ENCODE measurements at places on chromosomes 13 and 19.

DNA sequence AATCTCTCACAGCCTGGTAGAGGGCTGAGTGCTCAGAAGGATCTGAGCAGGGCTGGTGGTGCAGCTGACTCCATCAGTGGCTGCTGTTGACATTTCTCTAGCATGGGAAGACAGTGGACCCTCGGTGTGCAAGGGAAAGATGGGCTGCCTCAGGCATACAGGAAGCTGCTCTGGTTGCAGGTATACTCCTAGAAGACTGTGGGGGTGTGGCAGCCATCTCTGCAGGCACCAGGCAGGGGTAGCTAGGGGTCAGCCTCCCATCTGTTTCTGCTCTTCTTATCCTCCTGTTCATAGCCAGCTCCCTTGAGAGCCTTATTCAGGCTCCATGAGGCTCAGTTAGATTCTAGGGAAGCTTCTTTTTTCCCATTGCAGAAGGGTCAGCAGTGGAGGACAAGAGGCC is 475.5 kb downstream of the TSHZ3 start:
- ATAC-seq, result no peak

GRCh38 chr19:55193481-55193880 is 13.4 kb upstream of the SYT5 start:
- no peak for ATAC-seq

GRCh38 chr19:10864538-10864899 is 6.8 kb upstream of the CARM1 start:
- ATAC-seq, result peak; percentile 87

DNA sequence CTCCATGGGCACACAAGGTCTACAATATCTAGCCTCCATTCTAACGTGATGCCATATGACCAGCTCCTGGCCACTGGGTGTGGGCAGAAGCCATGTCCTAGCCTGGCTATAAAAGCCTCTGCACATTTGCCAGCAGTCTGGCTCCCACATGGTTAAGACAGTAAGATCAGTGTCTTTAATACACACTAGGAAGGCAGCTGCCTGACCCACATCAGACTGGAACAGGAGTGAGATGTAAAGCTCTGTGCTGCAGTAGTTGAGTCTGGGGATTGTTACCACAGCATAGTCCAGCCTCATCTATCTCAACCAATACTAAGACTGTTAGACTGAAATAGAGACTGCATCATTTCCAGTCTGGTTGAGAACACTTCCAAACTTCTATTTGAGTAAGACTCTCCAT is 533.1 kb downstream of the IRS2 start:
- no peak for ATAC-seq

DNA sequence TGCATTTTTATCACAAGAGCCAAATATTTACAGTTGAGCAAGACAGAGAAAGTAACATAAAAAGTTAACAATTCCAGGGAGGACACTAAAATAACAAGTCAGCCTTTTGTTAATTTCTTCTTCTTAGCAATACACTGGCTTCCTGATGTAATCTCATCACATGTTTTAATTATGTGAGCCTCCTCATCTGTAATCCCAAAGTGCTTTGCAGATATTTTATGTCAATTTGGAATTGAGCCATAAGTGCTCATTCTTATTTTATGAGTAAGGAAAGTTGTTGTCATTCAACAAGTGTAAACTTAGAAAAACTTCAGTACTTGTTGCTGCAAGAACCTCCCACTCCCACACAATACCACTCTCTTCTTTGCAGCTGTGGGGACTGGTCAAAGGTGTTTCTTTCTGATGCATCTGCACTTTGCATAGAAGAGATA is 223.6 kb downstream of the GPC6 start:
- no peak for ATAC-seq

- ATAC-seq, result no peak
Observed at GRCh38 chr19:55923556-55923955, 8.6 kb downstream of the NLRP13 start.

DNA sequence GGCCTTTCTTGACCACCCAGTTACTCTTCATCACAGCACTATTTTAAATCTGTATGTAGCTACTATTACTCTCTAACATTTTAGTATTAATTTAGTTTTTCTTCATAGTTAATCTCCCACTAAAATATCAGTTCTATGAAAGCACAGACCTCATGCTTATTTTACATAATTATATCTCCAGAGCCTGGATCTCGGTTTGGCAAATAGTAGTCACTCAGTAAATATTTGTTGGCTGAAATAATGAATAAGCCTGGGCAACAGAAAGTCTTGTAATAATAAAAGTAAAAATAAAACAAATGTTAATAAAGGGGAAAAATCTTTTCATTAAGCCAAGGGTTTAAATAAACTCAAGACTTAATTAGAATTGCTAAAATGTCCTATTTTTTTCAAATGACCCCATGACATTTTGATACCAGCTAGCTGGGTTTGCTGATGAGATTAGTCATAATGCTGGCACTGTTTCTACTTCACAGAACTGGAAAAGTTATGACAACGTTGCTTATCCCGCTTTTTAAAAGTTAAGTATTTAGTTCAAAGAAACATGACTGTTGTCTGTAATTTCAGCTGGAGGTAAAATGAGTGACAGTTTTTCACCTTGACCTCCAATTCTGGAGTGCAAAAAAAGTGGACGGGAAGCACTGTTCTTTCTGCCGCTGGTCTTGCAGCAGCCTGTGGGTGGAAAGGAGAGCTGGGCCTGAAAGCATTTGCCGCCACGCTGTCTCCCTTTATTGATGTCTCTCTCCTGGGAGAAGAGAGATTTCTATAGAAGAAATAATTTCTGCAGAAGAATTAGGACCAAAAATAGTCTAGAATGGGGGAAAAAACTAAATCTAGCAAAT is 85.2 kb upstream of the SPATA13 start:
- no peak for ATAC-seq

DNA sequence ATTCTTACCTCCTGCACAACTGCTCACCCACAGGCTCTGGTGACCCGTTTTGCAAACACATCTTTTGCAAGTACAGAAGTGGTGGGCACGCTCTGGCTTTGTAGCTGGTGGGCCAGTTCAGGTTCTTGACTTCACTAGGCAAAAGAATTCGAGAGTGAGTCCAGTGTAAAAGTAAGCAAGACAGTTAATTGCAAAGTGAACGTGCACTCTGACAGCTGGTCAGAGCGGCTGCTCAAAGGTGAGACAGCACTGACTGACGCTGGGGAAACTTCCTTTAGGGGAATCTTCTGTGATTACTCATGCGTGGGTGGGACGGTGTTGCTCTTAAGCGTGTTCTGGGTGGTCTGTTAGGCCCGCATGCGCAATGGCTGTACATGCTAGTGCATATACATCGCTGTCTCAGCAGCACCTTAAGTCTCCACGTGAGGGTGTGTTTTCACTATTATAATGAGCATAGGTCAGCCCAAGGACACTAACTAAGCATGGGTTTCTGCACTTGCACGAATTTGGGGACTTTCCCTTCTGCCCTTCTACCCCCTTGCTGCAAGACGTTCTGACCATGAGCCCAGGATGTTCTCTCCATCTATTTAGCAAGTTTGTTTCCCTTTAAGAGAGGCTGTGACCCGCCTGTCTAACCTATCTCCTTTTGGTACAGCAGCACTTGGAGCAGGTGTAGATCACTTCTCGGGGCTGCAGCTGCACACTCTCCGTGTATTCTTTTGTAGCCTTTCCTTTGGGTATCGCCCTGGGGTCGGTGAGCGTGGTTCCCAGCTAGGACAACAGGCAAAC is 30.2 kb upstream of the CD33 start:
- peak; percentile 90 for ATAC-seq

- ATAC-seq, result no peak
Observed at GRCh38 chr13:86906127-86906874, 764.9 kb upstream of the SLITRK5 start.

GRCh38 chr13:24008679-24009078 is 111.4 kb upstream of the C1QTNF9B start:
- no peak for ATAC-seq
